Ammon's horn (tissue), 1 donor: ENCODE measurements at places on chromosomes 1 and 21.
A peak's percentile ranks its signal among the peaks of the same experiment; 100 is the strongest.

DNA sequence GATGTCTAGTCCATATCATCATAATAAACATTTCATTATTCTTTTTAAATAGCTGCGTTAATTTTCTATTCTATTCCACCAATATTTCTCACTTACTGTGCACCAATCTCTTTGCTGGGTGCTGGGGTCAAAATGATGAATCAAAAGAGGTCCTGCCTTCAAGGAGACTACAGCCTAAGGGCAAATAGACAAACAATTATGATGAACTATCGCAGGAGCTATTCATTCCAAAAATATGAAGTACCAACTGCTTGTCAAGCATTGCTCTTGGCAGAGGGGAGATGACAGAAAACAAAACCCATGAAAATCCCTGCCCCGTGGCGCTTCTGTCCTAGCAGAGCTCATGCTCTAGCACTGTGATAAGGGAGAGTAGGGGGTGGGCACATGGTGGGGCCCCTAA lies 28.8 kb upstream of the SLC26A9 start:
- DNase-seq = no peak

DNA sequence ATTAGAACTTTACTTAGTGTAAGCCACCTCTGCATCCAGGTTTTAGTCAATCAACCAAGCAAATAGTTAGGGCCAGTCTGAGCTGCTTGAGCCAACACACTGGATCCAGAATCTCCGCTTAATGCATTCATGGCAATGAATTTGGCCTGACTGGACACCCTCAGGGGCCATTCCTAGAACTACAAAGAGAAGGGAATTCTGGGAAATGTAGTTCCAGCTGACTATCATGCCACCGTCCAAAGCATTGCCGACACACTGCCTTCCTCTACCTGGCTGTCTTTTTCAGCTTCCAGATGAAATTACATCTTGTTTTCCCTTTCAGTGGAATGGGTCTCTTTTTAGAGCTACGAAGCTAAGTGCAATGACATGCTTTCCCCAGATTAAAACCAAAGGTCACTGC lies 163.0 kb upstream of the IGSF21 start:
- no peak for DNase-seq

DNA sequence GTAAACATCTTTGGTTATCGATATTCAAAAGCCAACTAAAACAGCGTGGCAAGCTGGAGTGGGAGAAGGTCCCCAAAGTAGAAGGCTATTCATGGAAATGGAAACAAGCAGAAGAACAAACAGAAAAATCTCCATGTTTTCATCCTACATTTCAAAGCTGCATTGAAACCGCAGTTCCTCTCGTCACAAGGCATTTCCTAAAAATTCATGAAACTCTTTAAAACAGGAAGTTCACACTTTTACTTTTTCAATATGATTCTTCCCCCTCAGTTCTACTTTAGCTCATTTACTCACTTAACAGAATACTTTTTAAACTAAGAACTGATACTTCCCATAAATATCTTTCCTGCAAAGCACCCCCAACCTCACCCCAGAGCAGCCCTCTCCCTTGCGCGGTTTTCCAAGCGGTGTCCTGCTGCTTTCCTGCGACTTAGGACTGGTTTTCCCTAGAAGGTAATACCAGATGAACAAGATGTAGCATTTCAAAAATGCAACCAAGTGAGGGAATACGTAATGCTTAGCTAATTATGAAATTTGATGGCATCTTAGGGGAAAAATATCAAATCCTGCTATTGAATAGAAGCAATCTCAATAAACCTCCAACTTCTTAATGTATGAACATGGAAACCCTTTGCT lies 228.3 kb upstream of the PKN2 start:
- DNase-seq = no peak

DNA sequence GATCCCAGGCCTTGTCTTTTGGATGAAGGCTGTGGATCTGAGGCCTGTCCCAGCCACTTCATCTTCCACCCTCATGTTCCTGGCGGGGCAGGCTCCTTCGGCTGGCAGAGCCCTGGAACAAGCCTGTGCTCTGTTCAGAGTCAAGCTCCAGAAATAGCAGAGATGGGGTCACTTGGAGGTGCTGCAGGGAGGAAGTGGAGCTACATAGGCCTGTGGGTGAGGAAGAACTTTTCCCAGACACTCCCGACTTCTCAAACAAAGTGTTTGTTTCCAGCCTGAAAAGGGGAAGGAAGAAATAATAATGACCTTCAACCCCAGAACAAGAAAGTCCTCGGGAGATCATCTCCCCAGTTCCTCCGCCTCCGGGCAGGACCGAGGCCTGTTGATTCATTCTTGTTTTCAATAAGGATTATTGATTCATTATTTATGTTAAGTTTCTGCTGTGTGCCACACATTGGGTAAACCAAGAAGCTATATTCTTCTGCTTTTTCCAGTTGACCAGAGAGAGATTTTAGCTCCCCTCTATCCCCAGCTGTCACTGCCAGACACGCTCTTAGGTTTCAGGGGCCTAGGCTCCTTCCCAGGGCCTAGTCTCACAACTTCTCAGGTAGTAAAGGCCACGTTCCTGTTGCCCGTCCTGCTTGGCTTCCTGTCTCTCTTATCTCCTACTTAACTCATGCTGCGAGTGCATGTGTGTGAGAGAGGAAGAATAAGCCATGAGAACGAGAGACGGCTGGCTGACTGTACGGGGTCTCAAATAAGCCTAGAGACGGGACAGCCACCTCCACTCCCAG lies 16.9 kb downstream of the IKBKE start:
- no peak for DNase-seq

DNA sequence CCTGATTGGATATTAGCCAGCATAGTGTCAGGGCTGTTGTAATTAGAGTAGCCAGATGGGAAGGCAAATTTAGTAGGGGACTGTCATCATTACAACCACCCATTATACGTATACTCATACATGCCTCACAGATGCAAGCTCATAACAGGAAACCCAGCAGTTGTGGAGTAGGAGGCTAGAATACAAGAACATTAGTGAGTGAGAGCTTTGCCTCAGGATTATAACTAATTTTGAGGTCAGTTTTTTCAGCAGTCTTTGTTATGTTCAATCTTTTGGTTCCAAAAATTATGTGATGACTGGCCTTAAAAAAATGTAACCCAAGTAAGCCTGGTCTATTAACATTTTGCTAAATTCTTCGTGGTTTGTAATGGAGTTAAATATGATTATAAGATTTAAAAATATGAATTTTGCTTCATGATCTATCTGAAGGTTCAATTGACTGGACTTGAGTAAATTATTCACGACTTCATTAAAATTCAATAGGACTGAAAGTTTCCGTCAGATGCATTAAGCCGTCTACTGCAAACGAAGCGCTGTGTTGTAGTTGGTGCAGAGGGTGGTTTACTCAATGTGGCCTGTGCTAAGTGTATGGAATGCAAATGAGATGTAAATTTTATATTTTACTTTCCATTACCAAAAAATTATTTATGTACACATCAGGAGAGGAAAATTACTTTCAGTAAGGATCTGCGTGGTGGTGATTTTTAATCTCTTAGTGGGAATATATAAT lies 48.8 kb downstream of the KCNK1 start:
- peak; percentile 46 for DNase-seq

DNA sequence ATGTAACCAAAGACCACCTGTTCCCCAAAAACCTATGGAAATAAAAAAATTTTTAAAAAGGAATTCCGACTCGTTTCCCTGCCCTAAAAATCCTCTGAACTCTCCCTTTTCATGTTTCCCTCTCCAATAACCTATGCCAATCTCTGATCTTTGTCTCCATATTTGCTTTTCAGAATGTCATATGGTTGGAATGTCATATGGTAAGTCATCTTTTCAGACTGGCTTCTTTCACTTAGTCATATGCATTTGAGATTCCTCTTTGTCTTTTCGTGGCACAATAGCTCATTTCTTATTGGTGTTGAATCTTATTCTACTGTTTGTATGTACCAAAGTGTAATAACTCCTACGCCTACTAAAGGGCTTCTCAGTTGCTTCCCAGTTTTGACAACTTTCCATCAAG lies 117.5 kb downstream of the BACH1 start:
- no peak for DNase-seq

DNA sequence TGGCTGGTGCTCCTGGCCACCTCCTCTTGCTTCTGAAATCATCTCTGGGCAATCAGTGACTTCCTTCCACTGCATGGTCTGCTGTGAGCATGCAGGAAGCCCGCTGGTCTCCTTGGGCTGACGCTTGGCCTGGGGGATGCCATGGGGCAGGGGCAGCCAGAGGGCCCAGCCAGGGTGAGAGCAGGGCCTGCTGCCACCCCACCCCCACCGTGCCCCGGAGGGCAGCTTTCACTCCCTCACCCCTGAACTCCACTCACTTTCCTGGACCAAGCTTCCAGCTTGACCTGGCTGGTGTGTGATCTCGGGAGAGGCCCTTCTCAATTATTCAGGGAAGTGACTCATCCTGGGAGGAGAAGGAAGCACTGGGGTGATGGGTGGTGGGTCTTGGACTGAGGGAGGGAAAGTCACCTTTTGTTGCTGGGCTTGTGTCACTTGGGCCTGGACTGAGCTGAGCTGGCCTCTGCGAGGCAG lies 270.2 kb upstream of the CSF3R start:
- no peak for DNase-seq

GRCh38 chr1:224507771-224508523 lies 73.3 kb upstream of the WDR26 start:
- DNase-seq = no peak

- DNase-seq = no peak
These were observed 11.6 kb upstream of the SESN2 start for GRCh38 chr1:28247612-28248272.

GRCh38 chr21:39663066-39663465 lies 50.3 kb downstream of the B3GALT5 start:
- no peak for DNase-seq

DNA sequence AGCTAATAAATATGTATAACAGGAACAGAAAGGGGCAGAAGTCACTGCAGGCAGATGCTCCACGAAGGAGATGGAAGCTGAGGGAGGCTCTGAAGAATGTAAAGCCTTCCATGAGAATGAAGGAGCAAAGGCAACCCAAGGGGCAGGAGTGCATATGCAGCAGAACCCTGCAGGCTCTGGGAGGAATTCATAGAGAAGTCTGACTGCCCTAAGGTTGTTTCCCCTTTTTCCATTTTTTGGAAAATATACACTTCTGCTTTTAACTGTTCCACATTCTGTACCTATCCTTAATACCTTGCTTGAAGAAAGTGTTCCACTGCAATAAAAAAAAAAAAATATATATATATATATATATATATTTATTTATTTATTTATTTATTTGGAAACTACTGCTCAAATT lies 69.6 kb downstream of the CD34 start:
- DNase-seq = no peak

DNA sequence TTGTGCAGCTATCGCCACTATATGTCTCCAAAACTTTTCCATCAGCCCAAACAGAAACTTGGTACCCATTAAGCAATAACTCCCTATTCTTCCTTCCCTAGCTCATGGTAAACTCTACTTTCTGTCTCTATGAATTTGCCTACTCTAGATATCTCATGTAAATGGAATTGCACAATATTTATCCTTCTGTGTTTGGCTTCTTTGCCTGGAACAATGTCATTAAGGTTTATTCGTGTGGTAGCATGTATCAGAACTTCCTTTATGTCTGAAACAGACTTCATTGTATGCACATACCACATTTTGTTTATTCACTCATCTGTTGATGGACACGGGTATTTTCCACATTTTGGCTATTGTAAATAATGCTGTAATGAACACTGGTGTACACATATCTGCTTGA lies 40.7 kb upstream of the CD34 start:
- no peak for DNase-seq

DNA sequence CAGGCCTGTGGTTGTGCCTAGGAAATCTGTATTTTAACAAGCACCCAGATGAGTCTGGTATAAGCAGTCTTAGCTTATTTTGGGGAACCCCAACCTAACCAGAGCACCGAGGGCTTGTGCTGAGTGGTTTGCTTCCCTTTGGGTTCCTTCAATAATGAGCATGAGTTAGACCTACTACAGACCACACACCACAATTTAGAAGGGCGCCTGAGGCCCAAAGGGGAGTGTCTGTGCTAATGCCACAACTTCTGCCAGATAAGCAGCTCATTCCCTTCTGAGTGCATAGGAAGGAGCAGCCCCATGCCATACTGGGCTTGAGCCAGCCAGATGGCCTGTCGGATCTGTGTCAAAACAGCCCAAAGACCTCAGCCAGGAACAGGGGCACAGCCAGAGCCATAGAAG lies 15.4 kb upstream of the LSS start:
- no peak for DNase-seq

GRCh38 chr1:102546251-102546650 lies 549.5 kb upstream of the OLFM3 start:
- DNase-seq = no peak

GRCh38 chr1:78718566-78718965 lies 68.9 kb downstream of the IFI44 start:
- DNase-seq = no peak

GRCh38 chr1:192061556-192061955 lies 96.7 kb upstream of the RGS18 start:
- no peak for DNase-seq

DNA sequence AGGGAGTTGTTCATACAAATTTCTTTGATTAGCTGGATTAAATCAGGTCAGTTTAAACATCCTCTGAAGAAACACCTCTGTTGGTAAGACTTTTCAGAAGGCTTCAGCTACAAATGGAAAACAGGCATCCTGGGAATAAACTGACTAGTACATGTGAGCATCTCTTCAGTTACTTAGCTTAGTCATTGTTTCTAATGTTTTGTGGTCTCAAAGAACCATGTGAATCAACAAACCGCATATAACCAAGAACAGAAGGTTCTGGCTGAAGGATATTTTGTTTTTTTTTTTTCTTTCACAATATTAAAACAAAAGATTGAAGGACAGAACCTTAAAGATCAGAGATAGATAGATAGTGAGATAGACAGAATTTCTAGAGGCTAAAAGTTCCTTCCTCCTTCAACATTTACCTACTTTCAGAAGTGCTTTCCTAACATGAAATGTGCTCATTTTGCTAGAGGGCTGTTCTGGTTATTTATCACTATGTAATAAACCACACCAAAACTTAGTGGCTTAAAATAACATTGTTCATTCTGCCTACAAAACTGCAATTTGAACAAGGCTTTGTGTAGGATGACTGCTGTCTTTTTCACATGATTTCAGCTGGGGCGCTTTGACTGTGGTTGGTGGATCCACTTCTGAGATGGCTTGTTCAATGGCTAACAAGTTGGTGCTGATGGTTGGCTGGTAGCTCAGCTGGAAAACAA lies 119.8 kb upstream of the PTGFR start:
- no peak for DNase-seq

DNA sequence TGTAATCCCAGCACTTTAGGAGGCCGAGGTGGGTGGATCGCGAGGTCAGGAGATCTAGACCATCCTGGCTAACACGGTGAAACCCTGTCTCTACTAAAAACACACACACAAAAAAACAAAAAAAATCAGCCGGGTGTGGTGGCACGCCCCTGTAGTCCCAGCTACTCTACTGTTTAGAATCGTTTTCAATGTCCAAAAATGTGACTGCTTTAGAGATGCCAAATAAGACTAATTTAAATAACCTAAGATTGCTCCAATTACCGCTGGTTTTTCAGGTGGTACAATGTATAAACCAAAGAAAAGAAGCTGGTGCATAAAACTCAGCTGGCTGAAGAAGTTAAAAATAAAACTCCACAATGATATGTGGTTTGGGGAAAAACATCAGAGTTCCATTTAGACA lies 132.0 kb downstream of the RERE start:
- DNase-seq = no peak

GRCh38 chr1:242847390-242847993 lies 323.0 kb upstream of the PLD5 start:
- no peak for DNase-seq
